ENCODE measurements at places on chromosomes 11 and 22.

DNA sequence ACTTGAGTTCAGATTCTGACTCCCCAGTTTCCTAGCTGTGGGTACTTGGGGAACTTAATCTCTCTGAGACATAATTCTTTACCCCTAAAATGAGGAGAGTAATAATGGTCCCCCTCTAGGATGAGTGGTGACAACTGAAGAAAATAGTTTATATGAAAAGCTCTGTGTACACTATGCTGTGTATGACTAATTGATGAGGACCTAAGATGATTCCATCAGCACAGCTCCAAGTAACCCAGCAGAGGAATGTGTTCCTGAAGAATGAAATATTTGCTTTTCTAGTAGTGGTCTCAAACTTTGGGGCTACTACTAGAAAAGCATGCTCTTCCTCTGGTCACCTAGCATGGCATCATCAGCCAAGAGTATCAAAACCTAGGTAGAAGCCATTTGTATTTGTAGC is 217.3 kb upstream of the NARS2 start:
- no peak for DNase-seq

DNA sequence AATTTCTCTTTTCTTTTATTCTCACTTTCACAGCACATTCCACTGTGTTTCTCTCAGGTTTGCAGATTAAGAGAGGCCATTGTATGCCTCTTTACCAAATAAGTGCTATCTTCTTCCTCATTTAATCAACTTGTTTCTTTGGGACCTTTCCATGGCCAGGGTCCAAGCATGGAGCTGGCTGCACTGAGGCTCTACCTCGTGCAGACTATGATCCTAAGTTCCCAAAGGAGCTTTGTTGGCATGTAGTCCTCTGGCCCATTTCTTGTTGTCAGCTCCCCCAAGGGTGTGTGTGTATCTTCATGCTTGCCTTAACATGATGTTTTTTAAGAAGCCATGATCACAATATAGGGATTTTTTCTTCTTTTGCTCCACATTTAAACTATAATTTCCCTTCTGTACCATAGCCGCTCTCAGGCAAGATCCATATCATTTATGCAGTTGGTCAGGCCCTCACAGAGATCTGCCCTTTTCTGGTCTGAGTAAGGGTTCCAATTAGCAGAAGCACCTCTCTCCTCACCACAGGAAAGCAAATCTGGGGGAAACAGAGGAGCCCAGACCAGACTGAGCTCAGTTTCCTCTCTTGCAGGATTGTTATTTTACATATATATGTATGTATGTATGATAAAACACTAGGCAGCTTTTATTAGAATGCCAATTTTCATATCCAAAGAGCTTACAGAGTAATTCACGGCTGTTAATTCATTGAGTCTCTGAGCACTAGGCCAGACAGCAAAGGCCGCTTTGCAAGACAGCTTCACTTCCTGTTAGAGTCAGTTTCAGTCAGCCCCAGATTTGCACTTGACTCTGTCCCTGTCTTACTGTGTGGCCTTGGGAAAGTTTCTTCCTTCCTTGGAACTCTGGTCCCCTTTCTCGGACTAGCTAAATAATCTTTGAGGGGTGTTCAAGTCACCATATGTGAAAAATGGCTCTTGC is 34.3 kb downstream of the CYB5R2 start:
- no peak for DNase-seq

- no peak for DNase-seq
These were observed 9.4 kb downstream of the PIK3IP1 start for GRCh38 chr22:31282748-31283468.

DNA sequence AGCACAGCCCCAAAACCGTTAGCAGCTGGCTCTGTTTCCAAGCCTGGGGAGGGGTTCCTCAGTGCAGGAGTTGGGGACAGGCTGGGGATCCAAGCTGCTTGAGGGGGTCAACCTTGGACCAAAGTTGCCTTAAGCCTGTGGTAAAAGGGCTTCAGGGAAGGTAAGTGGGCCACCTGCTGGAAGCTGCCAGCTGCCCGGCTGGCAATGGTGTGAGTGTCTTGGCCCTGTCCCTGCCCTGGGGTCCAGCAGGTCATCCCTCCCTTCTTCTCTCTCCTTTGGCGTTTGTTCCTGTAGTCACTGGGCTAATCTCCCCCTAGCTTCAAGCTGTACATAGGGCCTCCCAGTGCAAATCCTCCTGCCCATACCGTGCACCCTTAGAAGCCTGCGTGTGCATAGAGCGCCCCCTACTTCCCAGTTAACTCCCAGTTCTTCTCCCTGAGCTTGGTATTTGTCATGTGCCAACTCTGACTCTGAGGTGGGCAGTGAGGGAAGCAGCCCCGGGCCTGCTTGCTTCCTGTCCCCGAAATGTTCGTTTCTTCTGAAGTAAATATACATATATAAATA is 4.4 kb downstream of the TMEM258 start:
- peak; percentile 44 for DNase-seq

DNA sequence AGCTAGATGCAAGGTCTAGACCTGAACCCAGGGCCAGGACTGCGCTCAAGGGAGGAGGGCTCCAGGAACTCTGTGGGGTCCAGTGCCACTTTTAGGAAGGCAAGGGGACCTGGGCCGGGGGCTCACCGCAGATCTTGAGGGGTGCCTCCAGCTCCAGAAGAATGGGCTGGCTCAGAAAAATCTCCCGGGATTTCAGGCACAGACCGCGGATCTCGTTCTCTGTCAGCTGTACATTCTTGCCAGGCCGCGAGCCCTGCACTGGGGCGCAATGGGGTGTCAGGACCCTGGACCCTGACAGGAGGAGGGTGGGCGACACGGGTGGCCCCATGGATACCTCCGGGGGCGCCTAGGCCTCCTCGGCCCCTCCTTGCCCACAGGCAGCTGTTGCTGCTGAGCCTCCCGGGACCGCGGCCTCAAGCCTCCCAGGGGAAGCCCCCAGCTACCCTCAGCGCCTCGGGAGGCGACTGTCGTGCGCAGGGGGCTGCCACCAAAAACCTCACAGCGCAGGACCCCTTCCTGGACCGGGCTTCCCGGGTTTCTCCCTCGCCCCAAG is 640 bp downstream of the PPP1CA start:
- DNase-seq = no peak

GRCh38 chr11:24509114-24509513 is 12.3 kb downstream of the LUZP2 start:
- peak; percentile 1 for DNase-seq

GRCh38 chr11:118310781-118311485 is 6.4 kb downstream of the CD3E start:
- peak; percentile 39 for DNase-seq

- DNase-seq = no peak
These were observed 380.8 kb upstream of the CADM1 start for GRCh38 chr11:115884800-115885534.

DNA sequence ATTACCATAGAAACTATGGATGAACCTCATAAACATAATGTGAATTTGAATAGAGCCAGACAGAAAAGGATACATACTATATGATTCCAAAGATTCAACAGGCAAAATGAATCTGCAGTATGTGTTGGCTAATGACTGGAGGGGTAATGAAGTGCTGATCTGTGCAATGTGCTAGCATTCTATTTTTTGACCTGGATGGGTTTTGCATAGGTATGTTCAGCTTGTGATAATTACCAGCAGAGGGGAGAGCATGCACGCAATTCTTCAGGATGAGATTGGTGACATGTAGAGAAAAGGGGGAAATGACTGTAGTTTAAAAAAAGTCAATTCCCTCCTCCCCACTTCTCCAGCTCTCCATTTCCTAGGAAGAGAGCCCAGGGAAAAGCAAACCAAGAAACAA is 618 bp upstream of the CCDC81 start:
- DNase-seq = no peak

DNA sequence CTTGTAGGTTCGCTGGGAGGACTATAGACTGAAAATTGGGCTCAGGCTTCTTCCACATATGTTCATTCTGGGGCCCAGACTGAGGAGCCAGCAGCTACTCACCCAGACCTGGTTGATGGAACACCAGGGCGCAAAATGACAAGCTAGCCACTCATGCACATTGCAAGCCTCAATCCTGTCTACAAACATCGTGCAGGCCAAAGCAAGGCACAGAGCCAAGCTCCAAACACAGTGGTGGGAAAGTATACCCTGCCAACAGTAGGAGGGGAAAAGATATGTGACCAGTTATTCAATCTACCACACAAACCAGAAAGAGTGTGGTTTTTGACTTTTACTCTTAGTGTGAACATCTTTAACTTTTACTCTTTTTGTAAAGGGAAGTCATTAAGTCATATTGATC is 660.5 kb downstream of the NTM start:
- DNase-seq = no peak

- peak; percentile 6 for DNase-seq
These were observed 777.6 kb downstream of the TBC1D22A start for GRCh38 chr22:47540011-47540410.

GRCh38 chr11:119493712-119494111 is 70.7 kb upstream of the THY1 start:
- no peak for DNase-seq

- peak; percentile 25 for DNase-seq
These were observed 75.3 kb downstream of the PDE2A start for GRCh38 chr11:72598906-72599305.

- no peak for DNase-seq
These were observed 12.6 kb downstream of the IGSF9B start for GRCh38 chr11:133943950-133944698.

GRCh38 chr11:129277198-129277843 is 85.2 kb upstream of the ARHGAP32 start:
- peak; percentile 36 for DNase-seq

- DNase-seq = no peak
These were observed 168.2 kb upstream of the CADM1 start for GRCh38 chr11:115672412-115672811.

GRCh38 chr11:111917788-111918187 is 925 bp upstream of the C11orf52 start:
- DNase-seq = no peak

GRCh38 chr11:35106595-35106994 is 32.4 kb upstream of the CD44 start:
- DNase-seq = no peak

DNA sequence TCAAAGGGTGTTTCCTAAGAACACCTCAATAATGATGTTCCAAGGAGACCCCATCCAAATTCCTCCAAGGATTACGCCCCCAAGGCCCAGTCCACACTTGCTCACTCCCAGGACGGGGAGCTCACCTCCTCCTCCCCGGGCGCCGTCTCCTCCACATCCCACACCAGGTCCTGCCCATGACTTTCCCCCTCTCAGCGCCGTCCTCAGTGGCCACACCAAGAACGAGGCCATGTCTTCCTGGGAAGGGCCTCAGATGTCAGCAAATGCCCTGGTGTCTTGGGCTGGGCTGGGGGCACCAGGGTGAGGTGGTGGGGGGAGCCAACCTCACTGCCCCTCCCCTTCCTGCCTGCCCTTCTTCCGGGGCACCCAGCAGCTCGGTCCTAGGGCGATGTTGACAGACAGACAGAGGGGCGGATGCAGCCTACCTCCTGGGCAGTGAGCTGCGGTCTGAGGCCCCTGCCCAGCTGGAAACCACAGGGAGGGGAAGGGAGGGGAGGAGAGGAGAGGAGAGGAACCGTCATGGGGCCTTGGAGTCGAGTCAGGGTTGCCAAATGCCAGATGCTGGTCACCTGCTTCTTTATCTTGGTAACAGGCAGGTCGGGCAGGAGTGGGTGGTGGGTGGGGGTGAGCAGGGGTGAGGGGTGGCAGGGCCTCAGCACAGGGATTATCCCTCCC is at the start of the genes C11orf21 and TSPAN32:
Gene C11orf21, minus strand, starts transcription at position 288 of the 675 bp plus-strand sequence. Its CDS starts 110 bp downstream, at position 178.
Gene TSPAN32, plus strand, starts transcription at position 383 of the 675 bp plus-strand sequence. Its CDS starts 137 bp downstream, at position 520.
- no peak for DNase-seq

- DNase-seq = no peak
These were observed 24.7 kb downstream of the IL10RA start for GRCh38 chr11:118010738-118011461.

DNA sequence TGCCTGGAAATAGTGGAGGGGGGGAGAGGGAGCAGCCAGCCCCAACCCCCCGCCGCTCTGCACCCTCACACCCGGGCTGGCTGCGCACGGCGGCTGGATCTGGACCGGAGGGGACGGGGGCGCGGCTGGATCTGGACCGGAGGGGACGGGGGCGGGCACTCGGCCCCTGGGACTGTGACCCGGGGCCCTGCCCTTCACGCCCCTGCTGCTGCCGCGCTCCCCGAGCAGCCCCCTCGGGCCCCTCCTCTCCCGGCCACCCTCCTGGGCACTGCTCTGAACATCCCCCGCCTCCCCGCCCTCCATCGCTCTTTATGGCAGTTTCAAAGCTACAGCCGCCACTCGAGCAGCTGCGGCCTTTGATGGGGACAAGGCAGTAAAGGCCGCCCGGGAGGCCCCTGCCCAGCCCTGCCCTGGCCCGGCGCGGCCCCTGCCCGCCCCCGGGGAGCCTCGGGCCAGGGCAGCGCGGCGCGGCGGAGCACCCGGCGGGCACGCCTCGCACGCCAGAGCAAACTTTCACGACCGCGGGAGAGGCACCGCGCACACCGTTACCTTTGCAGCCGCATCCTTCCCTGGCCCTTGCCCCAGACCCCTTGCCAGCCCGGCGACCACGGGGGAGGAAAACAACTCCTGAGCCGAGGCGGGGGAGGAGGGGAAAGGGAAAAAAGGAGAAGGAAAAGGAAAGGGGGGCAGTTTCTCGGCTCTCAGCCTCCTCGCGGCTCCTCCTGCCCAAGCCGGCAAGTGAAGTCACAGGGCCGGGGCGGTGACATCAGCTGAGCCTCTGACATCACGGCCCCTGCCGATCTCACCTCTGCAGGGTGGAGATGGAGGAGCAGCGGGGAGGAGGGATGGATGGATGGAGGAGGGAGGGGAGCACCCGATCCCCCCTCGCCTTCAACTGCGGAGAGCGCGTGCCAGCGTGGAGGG is 13.1 kb upstream of the TCF20 start:
- DNase-seq = no peak

DNA sequence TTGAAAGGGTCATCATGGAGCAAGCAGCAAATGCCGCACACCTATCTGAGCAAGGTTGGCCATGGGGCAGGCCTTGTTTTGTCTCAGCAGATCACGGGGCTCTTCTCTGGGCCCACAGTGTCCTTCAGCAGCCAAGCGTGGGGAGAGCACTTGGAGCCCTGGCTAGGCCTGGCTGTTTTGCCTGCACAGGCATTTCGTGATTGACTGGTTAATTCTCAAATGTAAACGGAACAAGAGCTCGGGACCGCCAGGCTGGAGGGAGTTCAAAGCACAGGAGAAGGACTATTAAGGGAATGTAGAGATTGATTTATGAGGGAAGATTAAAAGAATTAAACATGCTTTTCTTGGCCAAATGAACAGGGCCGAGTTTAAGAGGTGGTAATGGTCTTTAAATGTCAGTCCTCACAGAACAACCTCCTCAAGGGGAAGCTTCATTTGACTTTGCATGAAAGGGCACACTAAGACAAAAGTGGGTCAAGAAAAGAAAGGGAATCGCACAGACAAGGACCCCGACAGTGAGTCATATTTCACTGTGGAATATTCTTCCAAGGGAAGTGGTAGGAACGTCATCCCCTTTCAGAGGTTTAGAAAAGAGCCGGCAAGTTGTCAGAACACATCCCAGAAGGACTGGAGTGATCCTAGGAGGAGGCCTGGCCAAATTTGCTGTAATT is 20.7 kb downstream of the SPON1 start:
- no peak for DNase-seq

DNA sequence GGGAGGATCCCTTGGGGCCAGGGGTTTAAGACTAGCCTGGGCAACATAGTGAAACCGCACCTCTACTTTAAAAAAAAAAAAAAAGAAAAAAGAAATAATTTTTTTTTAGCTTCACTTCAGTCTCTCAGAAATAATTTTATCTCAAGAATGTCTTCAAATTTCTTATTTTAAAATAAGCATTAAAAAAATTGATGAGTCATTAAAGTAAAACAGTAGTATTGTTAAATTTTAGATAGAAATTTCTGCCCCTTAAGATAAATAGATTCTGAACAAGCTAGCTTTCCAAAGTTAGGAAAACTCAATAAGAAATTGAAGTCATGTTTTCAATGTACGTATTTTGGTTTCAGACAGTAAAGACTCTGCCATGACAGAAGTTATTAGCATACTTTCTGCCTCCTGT is 7.7 kb upstream of the PACS1 start:
- DNase-seq = no peak

All from LHCN-M2 (cell line).